ENCODE measurements at places on chromosomes 7 and 10.

DNA sequence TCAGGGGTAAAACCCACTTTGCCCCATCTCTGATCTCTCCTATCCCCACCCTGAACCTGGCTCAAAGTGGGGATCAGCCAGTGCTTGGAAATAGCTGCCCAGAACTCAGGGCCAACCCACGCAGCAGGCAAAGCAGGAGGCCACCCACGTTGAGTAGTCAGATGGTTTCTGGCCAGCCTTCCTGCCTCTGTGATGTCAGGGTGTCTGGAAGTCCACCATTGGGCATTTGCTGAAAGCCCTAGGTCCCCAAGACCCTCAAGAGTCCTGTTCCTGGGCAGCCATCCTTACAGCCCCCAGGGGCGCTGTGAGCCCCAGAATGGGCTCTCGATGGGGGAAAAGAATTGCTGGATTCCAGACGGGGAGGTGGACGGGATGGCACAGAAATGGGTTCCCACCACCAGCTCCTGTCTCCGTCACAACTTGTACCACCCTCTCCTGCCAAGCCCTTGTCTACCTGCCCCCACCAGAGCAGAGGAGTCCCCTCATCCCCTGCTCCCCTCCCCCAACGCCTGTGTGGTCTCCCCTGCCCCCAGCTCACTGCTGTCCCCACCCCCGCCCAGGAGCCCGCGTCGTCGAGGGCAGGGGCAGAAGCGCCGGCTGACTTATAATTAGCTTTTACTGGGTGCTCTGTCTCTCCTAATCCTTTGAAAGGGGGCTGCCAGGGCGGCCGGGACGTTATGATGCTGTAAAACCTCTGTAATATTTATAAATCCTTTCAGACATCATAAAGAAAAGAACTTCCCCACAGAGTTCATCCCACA lies 3.9 kb downstream of the MYL10 start:
- peak; percentile 55 for DNase-seq

- peak; percentile 89 for DNase-seq
These were observed 194.8 kb upstream of the ZNF32 start for GRCh38 chr10:43843321-43844101.

- DNase-seq: peak; percentile 42
These were observed 28.4 kb upstream of the IFRD1 start for GRCh38 chr7:112421666-112422486.

DNA sequence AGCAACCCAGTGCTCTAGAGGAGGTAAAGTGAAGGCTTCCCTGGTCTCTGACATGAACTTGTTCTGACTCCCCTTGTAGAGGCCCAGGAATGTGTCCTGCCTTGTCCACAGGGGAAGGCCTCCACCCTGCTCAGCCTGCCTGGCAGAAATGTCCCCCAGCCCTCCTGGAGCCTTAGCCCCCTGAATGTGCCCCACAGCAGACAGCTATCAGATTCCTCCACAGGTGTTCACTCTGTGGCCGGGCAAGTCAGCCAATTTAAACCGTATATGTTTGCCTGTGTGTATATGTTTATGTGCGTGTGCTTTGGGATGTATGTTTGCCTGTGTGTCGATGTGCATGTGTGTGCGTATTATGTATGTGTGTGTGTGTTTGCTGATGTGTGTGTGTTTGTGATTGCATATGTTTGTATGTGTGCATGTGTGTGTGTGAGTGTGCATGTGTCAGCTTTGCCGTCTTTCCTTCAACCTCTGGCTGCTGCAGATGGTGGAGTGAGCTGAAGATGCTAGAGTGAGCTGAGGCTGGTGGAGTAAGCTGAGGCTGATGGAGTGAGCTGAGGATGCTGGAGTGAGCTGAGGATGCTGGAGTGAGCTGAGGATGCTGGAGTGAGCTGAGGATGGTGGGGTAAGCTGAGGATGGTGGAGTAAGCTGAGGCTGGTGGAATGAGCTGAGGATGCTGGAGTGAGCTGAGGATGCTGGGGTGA lies 68.9 kb upstream of the ANTXRL start:
- DNase-seq: no peak
